ENCODE measurements at places on chromosomes 6 and 20.

- DNase-seq: no peak
These were observed 17.8 kb upstream of the SLC22A7 start for GRCh38 chr6:43280234-43280633.

- no peak for DNase-seq
These were observed 96.3 kb upstream of the NEDD9 start for GRCh38 chr6:11328613-11329247.

DNA sequence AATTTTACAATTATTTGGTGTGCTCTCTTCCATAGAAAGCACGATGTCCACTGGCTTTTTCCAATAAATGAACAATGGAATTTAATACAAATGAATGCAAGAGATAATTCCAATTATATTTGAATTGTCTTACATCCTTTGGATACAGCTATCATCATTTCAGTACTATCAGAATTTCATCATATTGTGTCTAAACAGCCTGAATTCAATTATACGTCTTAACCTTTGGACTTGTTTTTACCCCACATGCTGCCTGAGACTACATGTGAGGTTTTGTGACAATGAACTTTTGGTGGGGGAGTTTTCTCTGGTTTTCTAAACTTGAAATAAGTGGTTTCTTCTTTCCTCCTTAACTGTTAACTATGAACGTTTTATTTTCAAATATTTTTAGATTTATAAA is 1176.0 kb downstream of the EPHA7 start:
- DNase-seq: no peak

GRCh38 chr6:157611406-157611805 is 211.6 kb upstream of the SNX9 start:
- DNase-seq: no peak

DNA sequence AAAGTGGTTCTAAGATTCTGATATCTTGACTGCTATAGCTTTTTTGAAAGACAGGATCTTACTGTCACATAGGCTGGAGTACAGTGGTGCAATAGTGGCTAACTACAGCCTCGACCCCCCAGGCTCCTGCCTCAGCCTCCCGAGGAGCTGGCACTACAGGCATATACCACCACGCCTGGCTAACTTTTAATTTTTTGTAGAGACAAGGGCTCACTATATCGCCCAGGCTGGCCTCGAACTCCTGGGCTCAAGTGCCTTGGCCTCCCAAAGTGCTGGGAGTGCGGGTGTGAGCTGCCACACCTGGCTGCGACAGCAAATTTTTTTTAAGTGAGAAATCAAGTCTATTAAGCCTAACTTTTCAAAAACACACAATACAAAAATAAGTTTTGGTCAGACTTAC is 106.6 kb downstream of the NOL4L start:
- no peak for DNase-seq

GRCh38 chr20:8811801-8812594 is 256.9 kb upstream of the PLCB4 start:
- DNase-seq: no peak

- no peak for DNase-seq
These were observed 31.9 kb upstream of the FAM135A start for GRCh38 chr6:70381417-70381782.

DNA sequence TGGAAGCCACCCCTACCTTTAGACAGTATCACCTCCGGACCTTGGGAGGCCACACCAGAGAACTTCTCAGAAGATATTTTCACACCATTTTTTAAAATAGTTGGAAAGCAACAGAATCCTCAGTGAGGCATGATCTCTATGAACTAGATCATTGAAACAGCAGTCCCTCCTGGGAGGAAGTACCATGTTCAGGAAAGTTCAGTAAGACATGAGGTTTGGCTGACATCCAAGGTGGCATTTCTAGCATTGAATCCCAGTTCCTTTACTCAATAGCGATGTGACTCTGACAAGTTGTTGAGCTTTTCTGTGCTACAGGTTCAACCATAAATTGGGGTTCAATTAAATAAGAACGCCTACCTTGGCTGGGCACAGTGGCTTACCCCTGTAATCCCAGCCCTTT is 169.0 kb downstream of the TBC1D7 start:
- DNase-seq: no peak

- no peak for DNase-seq
These were observed 37.1 kb upstream of the PROKR2 start for GRCh38 chr20:5353624-5354496.

- no peak for DNase-seq
These were observed 1155.3 kb upstream of the GJE1 start for GRCh38 chr6:140977403-140977802.

- no peak for DNase-seq
These were observed 787 bp downstream of the JPH2 start for GRCh38 chr20:44186201-44186600.

DNA sequence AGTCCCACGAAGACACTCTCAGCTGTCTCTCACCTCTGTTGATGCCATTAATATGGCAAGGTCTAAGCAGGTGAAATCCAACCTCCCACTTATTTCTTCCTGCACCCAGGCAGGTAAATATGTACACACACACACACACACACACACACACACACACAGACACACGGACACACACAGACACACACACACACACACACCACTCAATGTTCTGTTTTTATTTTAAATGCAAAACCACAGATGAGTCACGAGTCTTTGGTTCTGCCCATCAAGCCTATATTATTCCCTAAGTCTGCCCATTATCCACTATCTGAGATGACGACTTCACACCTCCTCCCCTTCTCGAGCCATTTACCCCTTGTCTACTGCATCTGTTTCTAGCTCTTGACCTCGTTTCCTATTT is 344.7 kb downstream of the CDH26 start:
- DNase-seq: no peak

DNA sequence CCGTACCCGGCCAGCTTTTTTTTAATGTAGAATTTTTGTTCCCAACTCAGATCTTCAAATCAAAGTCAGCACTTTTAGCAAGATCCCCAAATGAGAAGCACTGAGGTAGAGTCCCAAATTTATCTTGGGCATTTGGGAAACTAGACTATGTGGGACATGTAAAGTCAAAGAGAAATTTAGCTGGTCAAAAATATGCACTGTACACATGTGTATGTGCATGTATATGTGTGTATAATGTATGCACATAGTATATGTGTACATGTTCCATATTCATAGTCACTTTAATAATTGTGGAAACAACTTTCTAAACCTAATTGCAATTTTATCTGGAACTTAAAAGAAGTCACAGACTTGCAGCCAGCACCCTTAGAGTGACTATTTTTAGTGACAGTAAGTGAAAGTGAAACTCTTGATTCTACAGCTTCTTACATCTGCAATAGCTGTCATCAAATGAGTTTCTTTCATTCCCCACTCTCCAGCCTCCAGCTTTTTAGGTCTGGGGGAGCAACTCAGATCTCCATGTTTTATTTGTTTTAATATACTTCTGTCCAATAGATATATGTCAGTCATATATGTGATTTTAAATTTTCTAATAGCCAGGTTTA is 53.6 kb downstream of the CDC40 start:
- no peak for DNase-seq

- DNase-seq: no peak
These were observed 623.8 kb downstream of the MMUT start for GRCh38 chr6:48839206-48839605.

- DNase-seq: no peak
These were observed 8.5 kb downstream of the ACSS1 start for GRCh38 chr20:25049261-25050060.

DNA sequence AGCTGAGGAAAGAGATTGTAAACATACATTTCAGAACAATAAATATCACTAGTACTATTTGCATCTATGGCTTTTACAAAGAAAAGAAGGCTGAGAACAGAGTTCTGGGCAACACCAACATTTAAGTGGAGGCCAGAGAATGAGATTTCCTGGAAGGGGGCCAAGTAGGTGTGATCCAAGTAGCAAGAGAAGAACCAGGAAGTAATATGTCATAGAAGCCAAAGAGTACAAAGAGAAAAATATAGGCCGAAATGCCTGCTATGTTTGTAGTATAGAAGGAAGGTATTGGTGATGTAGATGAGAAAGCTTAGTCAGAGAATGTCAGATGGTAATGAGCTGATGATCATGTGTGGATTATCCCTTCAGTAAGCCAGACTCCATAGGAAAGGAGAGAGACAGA is 94.5 kb downstream of the PERP start:
- no peak for DNase-seq

GRCh38 chr20:60020251-60020650 is 62.0 kb downstream of the CDH26 start:
- no peak for DNase-seq

GRCh38 chr20:2631228-2631627 is 21.2 kb upstream of the NOP56 start:
- no peak for DNase-seq

DNA sequence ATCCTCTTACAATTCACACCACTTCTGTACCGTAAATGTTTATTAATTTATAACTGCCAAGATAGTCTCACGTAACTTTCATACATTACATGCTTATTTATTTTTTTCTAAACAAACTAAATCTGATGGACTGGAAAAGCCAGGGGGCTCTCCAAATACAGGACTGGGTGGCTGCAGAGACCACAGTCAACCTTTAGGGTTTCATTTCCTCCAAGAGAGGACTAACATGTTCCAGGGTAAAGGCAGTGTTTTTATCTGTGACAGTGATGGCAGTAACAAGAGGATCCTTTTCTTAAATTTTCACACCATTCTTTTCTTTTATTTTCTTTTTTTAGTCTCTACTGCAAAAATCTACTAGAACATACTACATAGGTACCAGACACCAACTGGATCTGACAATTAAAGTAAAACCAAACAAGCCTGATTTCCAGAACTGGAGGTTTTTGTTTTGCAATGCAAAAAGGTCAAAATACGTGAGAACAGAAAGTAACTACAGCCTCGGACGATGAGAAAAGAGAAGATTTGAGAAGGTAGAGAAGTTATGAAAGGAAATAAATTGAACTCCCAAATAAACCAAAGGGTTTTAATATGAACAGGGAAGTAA is 1.2 kb downstream of the LMBRD1 start:
- no peak for DNase-seq

DNA sequence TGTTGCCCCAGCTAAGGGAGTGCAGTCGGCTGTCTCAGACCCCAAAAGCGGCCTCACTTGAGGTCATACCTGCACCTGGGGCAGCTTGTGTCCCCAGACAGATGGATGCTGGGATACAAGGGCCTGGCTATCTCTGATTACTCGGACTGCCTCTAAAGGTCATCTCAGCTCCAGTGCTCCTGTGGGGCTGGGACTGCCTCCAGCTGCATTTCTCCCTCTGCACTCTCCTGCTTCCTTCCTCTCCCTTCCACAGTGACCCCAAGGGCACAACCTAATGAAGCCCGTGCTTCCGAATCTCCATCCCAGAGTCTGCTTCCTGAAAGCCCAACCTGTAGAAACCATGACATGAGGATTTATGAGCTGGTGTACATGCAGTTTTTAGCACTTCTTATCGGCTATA is 22.8 kb upstream of the OCSTAMP start:
- DNase-seq: no peak
